Fibroblast of skin of back (primary cell): ENCODE measurements at places on chromosomes 12 and 14.

- no peak for DNase-seq
Observed at GRCh38 chr12:84785951-84786350, 126.6 kb downstream of the SLC6A15 start.

- DNase-seq, result no peak
Observed at GRCh38 chr12:663293-663871, at the start of gene NINJ2. NINJ2 (minus strand) TSS chr12:663445; CDS start chr12:663360, 85 bp downstream.

DNA sequence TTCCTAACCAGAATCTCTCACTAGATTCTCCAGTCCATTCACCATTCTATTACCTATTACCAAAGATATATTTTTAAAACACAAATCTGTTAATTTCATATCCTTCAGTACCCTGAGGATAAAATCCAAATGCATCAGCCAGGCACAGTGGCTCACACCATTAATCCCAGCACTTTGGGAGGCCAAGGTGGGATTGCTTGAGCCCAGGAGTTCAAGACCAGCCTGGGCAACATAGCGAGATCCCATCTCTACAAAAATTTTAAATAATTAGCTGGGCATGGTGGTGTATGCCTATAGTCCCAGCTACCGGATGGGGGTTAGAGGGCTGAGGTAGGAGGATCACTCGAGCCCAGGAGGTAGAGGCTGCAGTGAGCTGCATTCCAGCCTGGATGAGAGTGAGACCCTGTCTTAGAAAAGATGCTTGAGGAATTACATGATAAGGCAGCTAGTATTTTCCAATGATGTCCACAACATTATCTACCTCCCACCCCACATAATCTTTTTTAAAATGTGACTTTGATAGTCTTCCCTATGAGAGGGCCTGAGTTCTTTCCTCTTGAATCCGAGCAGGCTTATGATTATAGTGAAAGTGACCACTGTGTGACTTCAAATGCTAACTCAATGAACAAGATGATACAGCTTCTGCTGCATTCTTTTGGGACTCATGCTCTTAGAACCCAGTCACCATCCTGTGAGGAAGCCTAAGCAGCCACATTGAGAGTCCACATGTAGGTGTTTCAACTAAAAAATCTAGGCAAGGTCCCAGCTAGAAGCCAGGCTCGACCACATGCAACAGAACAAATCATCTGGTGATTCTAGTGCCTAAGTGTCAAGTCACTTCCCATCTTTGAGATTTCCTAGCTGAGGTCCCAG is 18.0 kb downstream of the HECTD1 start:
- no peak for DNase-seq

- no peak for DNase-seq
Observed at GRCh38 chr12:28878629-28879028, 270.4 kb upstream of the FAR2 start.

DNA sequence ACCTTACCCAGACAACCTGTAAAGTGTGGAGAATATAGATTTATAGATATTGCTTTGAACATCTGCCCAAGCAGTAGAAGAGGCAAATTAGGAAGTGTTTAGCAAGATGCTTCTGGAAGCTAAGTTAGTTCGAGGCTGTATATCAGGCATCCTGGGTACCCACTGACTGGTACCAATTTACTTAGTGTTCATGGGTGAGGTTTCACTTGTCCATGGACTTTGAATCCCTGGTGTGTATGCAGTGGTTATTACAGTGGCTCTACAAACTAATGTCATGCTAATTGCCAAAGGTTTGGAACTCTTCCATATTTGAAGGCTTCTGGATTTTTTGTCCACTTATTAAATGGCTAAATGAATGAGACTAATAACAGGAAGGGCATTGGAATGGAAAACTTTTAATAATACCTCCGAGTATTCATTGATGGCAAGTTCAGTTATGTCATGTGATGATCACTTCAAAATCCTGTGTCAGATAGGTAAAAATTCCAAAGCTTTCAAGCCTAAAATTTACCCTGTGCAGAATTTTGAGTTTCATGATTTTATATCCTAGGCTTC is at the start of gene OR4E2:
OR4E2 (plus strand) TSS at position 505 of the 555 bp plus-strand sequence. CDS start 11,248 bp downstream, outside the sequence.
- no peak for DNase-seq
